Fibroblast of skin of right biceps (primary cell): ENCODE measurements at places on chromosomes 4 and X.
A peak's percentile ranks its signal among the peaks of the same experiment; 100 is the strongest.

- no peak for DNase-seq
Measured at GRCh38 chr4:13957871-13958270, 330.3 kb upstream of the BOD1L1 start.

DNA sequence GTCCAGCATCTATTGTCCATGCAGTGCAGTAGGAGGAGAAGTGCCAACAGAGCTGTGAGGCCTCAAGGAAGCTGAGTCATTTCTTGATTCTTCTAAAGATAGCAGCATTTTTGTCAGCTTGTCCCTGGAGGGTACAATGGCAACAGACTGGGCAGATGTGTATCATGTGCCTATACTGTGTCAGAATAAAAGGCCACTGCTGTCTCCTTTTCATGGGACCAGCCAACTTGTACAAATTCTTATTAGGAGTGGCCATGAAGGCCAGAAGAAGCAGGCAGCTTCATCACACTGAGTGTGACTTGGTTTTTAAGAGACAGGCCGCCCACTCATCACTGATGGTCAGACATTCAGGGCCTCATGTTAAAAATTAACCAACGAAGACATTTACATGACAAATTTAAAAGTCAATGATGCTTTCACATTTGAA, 185.0 kb upstream of the FAM241A start:
- peak; percentile 75 for DNase-seq

DNA sequence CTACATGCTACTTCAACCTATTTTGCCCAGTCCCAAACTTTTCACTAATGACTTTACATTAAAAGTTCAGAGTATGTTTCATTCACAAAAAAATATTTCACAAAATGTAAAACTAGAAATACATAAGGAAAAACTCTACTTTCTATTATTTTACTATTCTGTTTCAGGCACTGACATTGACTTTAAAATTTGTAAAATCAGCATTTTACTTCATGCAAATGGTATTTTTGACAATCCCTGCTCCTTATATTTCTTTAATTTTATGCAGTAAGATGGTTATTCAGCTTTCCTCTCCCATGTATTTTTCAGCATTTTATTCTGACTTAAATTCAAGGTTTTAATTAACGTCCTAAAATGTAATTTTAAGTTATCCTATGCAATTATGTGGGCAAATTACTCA, 178.5 kb downstream of the COL25A1 start:
- no peak for DNase-seq

- no peak for DNase-seq
Measured at GRCh38 chr4:1508161-1509160, 102.2 kb upstream of the NKX1-1 start.

DNA sequence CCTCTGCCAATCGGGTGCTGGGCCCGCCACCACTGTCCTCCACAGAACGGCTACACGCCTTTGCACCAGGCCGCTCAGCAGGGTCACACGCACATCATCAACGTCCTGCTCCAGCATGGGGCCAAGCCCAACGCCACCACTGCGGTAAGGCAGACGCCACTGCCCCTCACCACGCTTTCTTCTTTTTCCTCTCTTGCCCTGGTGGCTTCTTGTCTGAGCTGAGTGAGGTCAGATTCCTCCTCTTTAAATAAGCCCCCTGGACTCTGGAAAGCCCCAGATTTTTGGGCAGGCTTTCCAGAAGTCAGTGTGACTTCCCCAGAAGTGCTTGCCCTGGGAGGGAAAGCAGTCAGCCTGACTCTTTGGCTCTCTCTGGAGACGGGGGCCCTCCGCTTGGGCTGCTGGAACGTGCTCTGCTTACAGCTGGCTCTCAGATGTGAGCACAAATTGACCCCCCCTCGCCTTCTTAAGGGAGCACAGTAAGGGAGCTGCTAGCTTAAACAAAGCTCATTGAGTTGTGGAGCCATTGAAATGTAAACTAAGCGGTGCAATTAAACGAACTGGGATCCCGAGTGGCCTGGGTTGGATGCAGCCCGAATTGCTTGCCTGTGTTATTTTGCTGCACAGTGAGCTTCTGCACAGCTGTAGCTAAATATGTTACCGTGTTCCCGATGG, 243.1 kb downstream of the ANK2 start:
- peak; percentile 44 for DNase-seq

GRCh38 chr4:74996996-74997395, 64.1 kb downstream of the PARM1 start:
- DNase-seq: no peak

GRCh38 chr4:7031558-7032449, 11.4 kb upstream of the TADA2B start:
- DNase-seq: peak; percentile 6

- no peak for DNase-seq
Measured at GRCh38 chrX:1464971-1465285, 12.2 kb upstream of the ASMTL start.

DNA sequence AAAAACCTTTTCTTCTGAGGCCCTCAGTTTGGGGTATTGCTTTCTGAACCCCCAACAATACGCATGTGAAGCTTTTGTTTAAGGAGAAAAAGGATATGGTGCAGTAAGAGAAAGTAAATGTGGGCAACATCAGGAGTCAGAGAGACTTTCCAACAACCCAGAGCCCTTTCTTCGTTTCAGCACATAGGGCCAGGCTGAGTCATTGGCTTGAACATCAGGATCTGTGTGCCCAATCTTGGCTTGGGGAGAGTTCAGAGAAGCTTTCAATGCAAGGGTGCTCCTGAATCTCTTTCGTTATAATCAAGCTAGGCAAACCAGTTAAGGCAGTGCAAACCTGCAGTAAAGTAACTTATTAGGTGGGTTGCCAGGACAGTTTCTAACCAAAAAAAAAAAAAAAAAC, 191.2 kb downstream of the FRMPD4 start:
- DNase-seq: no peak

DNA sequence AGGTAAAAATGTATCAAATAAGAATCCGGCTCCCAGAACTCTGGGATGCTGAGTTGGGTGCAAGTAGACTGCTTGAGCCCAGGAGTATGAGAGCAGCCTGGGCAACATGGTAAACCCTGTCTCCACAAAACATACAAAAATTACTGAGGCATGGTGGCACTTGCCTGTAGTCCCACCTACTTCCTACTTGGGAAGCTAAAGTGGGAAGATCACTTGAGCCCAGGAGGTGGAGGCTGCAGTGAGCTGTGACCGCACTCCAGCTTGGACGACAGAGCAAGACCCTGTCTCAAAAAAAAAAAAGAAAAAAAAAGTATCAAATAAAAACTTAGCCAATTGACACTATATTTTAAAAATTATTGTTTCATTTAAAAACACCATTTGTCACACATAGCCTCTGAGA, 84.4 kb downstream of the FBXW7 start:
- no peak for DNase-seq

GRCh38 chr4:76822303-76822702, 75.6 kb downstream of the SOWAHB start:
- no peak for DNase-seq

GRCh38 chrX:137428221-137428661, 137.7 kb upstream of the ZIC3 start:
- no peak for DNase-seq

DNA sequence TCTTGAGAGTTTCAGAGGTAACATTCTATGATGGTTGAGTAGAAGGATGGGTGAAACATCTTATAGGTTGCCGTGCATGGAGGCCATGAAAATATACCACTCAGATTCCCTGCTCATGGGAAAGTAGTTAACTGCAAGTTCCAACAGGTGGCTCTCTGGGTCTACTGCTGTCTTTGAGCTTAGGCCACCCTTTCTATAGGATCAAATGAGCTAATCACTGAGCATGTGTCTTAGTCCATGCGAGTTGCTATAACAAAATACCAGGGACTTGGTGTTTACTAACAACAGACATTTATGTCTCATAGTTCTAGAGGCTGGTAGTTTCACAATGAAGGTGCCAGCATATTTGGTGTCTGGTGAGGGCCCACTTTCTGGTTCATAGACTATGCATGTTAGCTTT, 144.8 kb upstream of the UNC5C start:
- DNase-seq: peak; percentile 2

DNA sequence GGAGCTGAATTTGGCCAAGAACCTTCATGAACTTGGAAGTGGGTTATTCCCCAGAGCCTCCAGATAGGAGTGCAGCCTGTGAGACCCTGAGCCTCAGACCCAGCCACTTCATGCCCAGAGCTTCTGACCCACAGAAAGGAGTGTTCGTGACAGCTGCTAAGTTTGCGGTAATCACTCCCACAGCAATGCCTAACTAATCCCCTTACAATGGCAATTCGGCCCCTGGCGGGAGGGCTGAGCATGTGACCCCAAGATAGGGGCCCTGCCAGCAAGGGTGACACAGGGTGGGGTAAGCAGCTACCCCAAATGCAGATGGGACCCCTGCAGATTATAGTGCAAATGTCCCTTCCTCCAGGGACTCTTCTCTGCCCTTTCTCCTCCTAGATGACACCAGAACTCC, 22.5 kb downstream of the PNMA6E start:
- DNase-seq: no peak

GRCh38 chrX:119008110-119008744, 33.8 kb downstream of the LONRF3 start:
- DNase-seq: peak; percentile 2

DNA sequence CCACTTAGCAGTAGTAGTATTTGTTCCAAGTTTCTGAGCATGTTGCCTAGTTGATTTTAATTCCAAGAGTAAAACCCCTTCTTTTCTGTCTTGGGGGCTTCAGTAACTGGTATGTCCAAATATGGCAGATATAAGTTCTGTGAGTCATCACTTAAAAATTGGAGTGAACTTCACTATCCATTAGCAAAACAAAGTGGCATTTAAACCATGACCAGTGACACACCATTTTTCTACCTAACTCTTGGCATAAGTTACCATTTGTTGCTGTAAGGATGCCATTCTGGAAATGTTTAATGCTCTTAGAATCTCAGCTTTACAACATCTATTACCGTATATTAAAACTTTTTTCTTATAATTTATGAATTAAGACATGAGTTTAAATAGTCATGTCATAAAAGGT, 102.0 kb downstream of the CBR4 start:
- peak; percentile 84 for DNase-seq

GRCh38 chr4:71680706-71681105, 103.2 kb downstream of the GC start:
- peak; percentile 63 for DNase-seq

DNA sequence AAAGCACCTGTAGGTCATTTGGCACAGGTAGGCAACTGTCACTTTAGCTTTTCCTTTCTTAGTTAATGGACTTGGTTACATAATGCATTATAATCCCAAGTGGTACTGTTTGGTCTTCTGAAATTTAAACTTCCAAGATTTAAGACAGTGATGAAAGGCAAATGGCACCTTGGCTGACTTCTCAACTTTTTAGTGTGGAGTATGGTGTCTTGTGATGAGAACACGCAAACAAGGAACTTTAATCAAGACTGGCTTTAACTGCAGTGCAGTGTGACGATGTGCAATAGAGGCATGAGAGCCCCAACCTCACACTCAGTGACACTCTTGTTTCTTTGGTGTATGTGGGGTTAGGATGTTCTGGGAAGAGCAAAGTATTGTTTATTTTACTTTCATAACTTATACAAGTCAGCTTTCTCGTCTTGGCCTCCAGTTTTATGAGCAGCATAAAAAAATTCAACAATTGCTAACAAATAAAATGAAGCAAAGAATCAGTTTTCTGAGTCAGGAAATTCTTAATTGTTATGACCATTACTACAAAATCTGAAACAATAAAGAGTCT, 171.9 kb downstream of the MAD2L1 start:
- no peak for DNase-seq

GRCh38 chr4:141348573-141348972, 127.9 kb downstream of the ZNF330 start:
- no peak for DNase-seq

DNA sequence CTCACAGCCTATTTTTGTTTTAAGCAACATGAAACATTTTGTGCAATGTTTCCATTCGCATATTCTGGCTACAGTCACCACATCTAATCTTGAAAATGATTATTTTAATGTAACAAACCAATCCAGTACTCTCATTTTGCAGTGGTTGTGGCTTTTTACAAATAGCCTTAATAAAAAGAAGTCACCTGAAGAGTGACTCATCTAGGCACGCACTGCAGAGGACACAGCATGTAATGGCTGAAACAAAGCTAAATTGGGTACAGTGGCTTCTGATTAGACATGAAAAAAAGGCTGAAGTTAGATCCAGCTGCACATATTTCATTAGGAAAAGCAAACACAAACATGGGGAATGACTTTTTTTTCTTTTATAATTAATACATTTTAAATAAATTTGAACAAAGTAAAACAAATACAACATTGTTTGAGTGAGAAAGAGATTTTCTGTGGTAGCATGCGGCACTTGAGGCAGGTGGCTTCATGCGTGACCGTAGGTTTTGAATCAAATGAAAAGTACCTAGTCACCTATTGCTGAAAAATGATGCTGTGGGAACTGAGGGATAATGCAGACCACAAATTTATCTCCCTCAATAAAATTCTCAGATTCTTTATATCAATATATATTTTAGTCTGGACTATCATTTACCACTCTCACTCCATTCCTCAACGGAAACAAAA, 240.8 kb upstream of the DDX53 start:
- DNase-seq: no peak
